ENCODE measurements at places on chromosomes 4 and X.

- DNase-seq = no peak
These were observed 40.4 kb downstream of the GUCY1B1 start for GRCh38 chr4:155799116-155799793.

- DNase-seq = no peak
These were observed 42.5 kb downstream of the VGLL1 start for GRCh38 chrX:136574548-136574947.

DNA sequence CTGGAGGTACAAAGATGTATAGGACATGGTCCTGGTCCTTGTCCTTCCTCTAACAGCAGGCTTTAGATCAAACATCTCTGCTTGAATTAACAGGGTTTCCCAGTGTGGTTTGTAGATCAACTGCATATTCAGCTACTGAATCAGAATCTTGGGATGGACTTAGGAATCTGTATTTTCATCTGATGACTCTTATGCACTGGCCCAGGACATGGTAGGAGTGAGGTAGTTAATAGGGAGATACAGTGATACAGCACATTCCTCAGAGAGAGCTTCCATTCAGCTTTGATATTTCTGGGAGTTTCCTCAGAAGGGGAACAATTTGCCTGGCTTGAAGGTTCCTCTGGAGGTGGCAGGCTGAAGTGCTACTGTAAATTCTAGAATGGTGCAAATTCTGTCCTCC is 203.1 kb downstream of the LARP7 start:
- no peak for DNase-seq

- DNase-seq = no peak
These were observed 42.1 kb downstream of the SLC9A7 start for GRCh38 chrX:46716796-46717195.

- DNase-seq = no peak
These were observed 325.7 kb downstream of the PCDH7 start for GRCh38 chr4:31045724-31046318.

DNA sequence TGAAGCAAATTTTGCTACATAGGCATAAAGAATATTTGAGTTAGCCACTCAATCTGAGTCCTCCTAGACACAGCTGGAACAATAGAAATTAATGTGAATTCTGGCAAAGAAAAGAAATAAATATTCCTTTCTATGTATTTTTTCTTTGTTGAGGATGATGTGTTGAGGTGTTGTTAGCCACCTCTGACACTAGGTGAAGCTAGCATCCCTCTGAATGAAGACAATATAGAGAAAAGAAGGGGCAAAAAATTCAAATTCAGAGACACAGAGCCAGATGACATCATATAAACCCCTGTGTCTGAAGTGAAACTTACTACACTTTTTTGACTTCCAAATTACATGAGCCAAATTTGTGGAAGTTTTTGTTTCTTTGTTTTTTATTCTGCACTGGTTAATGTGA is 34.6 kb upstream of the TMPRSS11D start:
- no peak for DNase-seq

DNA sequence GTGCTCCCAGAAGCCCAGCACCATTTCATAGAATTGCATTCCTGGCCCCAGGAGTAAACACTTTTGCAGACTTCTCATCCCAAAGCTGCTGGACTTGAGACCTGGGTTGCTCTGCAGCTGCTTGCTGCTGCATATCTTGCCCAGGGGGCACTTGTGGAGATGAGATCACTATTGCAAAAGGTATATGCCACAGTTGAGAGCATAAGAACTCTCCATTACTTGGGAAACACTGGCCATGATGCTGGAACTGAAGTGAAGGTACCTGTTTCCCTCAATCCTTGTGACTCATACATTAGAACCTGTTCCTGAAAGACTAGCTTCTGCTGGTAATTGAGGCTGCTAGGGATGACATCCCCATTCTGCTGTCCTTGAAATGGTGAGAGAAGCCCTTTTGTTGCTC is 43.1 kb upstream of the WDR1 start:
- DNase-seq = no peak

DNA sequence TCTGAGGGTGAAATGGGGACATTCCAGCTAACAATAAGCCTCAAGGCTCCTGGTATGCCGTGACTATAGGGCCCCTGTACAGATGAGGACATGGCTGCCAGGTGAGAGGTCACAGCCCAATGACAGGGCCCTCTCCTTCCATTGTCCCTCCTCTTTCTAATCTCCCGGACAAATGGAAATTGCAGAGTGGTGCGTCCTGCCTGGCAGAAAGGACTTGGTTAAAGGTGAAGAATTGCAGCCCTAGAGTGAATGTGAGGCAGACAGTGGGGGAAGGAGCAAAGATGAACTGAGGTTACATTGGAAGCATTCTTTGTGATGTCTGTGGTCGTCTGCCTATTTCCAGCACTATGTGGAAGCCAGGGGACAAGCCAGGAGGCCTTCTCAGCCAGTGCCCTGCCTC is 6.7 kb upstream of the UCP1 start:
- no peak for DNase-seq

DNA sequence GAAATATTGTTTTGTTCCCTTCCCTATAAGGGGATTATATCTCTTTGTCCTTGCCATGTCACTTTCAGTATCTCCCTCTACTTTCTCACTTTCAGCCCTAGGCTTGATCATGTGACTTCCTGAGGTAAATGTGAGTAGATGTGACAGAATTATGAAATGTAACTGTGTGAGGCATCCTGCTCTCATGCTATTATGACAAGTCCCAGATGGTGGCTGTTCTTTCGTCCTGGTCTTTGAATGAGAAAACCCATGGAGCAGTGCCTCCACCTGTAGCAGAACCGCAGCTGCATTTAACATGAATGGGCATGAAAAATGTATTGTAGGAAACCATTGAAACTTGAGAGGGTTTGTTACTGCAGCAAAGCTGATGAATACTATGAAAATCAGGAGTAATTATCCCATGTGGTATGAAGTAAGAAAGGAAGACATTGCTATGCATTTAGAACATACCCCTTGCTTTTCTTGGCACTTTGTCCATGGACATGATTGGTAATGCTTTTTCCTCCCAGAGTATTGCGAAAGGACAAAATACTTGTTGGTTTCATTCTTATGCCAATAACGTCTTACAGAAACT is 202.2 kb upstream of the GPRIN3 start:
- no peak for DNase-seq

DNA sequence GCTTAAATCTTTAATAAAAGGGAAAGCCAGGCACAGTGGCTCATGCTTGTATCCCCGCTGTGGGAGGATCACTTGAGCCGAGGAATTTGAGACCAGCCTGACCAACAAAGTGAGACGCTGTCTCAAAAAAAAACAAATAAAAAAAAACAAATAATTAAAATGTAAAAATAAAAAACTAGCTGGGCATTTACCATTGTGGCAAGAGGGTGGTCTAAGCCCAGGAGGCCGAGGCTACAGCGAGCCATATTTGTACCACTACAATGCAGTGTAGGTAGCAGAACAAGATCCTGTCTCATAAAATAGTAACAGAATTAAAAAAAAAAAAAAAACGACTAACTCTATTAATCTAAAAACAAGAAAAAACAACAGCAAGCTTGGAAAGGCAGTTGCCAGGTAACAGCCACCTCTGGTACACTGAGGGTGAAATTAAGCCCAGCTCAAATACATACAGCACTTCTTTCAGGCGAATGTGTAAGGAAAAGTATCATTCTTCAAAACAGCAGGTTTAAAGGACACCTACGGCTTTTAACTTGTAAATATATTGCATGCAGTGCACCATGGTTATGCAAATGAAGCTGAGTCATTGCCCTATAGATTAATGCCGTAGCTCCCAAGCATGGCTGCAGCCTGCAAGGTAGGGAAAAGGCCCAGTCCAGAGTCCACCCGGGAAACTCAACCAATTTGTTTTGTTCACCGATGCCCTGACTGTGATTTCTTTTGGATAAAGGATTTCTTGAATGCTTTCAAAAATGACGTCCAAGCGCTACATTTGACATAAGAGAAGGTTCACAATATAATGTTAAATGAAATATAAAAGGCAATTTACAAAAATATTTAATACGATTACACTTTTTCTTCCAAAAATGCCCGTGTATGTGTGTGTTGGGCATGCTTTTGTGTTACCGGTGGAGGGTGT is 14.5 kb upstream of the TXLNG start:
- no peak for DNase-seq

DNA sequence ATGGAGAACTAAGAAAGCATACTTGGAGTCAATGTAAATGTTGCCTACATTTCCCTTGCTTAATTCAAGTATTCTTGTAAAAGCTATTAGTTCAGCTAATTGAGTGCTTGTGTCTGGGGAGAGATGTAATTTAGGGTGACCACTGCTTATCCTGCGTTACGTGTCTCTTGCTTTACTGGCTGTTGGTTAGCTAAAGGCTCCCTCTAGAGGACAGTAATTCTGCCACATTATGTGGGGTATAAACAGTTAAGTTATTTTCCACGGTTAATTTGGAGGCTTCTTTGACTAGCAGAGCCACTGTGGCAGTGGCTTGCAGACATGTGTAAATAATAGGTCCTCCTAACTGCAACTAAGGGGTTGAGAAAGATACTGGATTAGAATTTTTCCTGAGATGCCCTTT is 25.3 kb upstream of the NAF1 start:
- no peak for DNase-seq

GRCh38 chr4:129384974-129385373 is 289.0 kb downstream of the C4orf33 start:
- DNase-seq = no peak

DNA sequence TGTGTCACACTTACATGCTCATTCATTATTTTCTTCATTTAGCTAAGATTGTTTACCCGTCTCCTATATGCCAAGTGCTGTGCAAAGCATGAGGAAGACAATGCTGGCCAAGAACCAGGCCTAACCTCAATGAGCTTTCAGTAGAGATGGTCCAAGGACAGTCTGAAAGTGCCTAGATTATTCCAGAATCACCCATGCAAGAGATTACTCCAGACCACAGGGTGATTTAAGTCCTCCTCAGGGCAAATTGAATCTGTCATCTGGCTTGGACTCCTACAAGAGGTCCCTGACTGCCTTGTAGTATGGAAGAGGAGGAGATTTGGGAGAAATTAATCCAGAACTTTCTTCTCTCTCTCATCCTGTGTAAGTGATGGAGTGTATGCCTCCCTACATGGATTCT is 99.4 kb upstream of the NDP start:
- no peak for DNase-seq

DNA sequence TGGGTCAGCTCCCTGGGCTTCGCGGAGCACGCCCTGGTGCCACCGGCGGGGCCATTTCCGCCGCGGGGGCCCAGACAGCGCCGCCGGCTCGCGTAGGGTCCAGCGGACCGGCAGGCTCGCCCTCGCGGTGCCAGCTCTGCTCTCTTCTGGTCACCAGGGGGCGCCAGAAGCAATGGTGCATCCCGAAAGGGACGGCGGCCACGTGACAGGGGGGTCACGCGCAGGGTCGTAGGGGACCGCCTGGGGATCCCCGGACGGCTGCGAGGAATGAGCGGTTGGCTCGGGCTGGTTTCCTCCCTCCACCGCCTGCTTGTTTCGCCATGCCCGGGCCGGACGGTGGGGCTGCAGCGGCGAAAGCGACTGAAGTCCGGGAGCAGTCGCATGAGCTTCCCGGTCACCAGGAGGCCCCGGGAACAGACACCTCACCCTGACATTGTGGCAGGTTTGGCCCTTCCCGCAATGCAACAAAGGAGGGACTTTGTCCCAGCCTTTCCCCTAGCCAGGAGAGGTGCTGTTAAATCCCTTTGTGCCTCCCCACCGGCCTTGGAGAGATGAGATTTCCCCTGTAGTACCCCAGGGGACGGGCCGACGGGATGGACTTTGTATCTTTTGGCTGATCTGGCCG is 15.8 kb downstream of the ZCCHC12 start:
- DNase-seq = peak; percentile 45

- DNase-seq = no peak
These were observed 15.7 kb downstream of the P2RY10 start for GRCh38 chrX:78960888-78961287.

GRCh38 chrX:24646745-24647182 is 383 bp downstream of the PCYT1B start:
- DNase-seq = no peak

DNA sequence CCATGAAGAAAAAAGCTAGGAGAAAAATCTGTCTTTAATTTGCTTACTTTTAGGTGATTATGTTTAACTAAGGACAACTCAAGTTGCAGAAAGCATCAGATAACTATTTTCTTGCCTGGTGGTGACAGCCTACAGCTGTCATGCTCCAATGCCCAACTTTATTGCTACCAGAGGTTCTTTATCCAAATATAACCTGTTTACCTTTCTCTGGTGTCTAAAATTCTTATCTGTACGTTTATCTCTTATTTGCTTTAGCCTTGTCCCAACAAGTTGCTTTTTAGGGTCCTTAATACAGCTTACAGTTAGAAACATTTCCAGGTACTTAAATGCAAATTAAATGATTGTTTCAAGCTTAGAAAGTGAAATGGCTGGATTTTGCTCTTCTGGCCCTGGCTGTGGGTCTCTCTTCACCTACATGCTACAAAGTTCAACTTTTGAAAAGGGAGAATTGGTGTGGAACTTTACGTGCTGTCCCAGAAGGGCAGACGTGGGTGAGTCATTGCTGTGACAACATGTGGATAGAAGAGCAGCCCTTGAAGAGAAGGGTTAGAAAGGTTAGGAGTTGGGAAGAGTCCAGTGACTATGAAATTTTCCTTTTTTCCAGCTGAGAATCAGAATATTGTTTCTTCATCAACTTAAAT is 60.7 kb downstream of the HPGD start:
- no peak for DNase-seq

- no peak for DNase-seq
These were observed 207.7 kb upstream of the HDX start for GRCh38 chrX:84709987-84710386.

DNA sequence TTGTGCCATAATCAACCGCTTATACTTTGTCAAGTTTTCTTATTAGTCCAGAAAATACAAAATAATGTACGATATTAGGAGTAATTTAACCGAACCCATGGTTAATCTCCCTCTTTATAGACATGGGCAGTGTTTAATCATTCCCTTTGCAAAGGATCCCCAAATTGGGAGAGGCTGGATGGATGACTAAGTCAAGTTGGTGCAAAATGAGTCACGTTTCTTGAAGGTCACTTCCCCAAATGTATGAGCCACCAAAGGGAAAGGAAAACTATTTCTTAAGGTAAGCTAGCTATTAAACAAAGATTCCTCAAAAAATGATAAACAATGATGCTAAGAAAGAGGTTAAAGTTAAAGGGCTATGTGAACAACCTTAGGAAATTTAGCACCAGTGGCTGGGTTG is 17.5 kb downstream of the MAML3 start:
- no peak for DNase-seq

- DNase-seq = no peak
These were observed 385.2 kb downstream of the BMPR1B start for GRCh38 chr4:95142932-95143331.

GRCh38 chr4:73528171-73528570 is 46.6 kb downstream of the AFM start:
- DNase-seq = no peak
